ENCODE measurements at places on chromosomes 4 and X.
A peak's percentile ranks its signal among the peaks of the same experiment; 100 is the strongest.

- no peak for DNase-seq
Observed at GRCh38 chr4:118770741-118771187, 65.2 kb downstream of the SEC24D start.

- peak; percentile 26 for DNase-seq
Observed at GRCh38 chrX:104922206-104922621, 298.3 kb downstream of the TEX13A start.

GRCh38 chrX:53362449-53362848 is 60.0 kb downstream of the SMC1A start:
- no peak for DNase-seq

DNA sequence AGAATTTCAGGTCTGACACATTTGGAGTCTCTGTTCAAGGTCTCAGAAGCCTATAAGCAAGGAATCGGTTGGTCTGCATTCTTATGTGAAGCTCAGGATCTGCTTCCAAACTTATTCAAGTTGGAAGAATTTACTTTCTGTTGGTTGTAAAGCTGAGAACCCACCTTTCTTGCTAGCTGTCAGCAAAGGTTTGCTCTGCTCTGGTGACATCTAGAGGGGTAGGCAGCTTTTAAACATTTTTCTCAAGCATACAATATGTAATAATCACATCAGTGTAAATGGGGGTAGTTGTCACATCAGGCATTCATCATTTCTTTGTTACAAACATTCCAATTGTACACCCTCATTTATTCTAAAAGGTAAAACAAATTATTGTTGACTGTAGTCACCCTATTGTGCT is 935.2 kb downstream of the TRAM1L1 start:
- no peak for DNase-seq

DNA sequence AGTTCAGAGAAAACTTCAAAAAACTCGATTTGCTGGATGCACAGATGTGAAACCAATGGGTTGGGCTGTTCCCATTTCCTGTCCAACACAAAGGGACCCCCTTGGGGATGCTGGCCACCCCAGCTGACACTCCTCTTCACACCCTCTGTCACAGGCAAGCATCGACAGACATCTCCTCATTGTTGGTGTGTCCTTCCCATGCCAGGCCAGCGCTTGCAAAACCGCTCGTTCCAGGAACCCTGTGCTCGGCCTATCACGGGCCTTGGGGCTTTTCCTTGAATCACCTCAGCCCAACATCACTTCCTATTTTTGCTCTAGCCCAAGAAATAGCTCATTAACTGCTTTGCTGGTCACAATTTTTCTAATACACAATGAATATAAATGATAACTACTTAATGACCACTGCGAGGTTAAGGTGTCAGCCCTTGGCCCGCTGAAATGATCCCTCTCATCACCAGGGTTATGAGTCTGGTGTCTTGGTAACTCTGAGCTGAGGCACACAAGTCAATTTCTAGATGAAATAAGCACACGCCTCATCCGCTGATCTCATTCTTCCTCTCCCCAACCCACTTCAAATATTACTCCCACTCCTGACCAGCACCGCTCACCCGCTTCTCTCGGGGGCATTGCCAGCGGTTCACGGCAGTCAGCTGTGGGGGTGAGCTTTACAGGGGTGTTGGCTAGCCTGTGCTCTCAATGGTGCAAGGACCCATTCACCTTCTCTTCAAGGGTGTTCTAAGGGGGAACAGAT is 32.3 kb downstream of the BCOR start:
- no peak for DNase-seq

DNA sequence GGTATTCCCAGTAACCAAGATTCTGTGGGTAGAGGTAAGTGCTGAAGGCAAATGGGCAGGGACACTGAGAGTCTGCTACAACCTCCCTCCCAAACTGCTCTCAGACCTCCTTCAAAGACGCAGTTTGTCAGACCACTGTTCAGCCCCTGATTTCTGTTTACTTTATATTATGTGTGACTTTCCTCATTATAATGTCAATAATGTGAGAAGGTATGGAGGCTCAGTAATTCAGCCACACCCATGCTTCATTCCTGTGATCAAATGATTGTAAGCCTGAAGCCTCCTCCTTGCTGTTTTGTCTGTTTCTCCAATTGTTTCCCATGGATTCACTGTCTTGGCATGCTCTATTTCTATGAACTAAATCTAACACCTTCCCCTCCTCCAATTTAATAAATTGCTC is 75.6 kb downstream of the SYTL5 start:
- no peak for DNase-seq

DNA sequence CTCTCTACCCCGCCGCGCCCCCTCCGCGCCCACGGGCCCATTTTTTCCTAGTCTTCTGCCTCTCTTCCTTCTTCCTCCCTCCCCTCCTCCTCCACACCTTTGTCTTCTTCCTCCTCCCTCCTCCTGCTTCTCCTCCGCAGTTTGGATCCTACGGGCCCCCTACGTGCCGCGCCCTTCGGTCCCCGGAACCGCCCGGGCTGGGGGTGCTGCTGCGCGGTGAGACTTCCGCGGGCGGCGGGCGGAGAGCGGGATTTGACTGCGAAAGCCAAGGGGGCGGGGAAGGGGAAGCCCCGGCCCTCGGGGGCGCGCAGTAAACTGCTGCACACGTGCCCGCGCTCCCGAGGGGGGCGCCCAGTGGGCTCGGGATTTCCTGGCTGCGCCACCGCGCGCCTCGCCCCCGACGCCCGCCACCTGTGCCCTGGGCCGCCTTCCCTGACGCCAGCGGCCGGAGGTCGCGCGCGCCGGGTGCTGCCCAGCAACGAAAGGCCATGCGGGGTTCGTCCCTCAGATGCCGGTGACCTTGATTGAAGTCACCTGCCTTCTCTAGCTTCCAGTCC is 3.3 kb upstream of the NKX3-2 start:
- peak; percentile 22 for DNase-seq

GRCh38 chr4:110201502-110201901 is 3.1 kb upstream of the ELOVL6 start:
- no peak for DNase-seq

DNA sequence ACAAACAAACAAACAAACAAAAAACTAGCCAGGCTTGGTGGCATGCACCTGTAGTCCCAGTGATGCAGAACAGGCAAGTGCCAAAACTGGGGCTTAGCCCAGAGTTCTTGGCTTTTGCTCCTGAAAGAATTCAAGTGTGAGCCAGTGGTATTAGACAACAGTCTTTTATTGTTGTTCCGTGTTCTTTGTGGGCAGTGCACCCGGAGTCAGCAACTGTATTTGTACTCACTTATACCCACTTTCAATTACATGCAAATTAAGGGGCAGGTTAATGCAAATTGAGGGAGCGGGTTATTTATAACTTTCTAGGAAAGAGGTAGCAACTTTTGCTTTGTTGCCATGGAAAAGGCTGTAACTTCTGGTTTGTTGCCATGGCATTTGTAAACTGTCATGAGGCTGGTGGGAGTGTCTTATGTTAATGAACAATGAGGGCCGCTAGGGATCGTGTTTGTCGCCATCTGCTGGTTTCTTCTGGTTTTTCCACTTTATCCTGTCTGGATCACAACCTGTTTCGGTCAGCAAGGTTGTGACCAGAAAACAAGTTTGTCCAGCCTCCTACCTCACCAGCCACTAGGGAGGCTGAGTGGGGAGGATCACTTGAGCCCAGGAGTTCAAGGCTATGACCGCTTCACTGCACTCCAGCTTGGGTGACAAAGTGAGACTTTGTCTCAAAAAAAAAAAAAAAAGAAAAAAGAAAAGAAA is 88.8 kb upstream of the ESX1 start:
- no peak for DNase-seq

DNA sequence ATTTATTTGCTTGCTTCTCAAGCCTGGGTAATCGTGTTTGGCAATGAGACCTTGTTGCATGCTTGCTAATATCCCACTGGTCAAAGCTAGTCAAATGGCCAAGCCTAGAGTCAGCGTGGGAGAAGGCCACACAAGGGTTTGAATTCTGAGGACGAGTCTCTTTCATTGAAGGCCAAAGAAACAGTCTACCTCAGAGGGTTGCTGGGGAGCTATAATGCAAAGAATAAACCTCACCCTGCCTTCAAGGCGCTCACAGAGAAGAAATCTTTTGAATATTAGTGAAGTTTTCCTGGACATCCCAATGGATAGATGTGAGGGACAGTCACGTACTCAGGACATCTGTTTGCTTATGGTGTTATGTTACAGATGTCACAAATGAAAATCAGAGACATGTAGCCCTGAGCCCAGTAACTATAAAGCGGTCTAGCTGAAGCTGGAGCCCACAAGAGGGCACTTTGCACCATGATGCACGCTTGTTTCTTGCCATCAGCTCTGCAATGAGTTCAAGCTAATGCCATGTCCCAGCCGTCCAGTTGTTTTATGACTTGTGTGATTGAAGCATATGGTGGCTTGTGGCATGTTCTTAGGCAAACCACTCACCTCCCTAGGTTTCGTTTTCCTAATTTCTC is 1.1 kb upstream of the TLR3 start:
- DNase-seq: peak; percentile 82

DNA sequence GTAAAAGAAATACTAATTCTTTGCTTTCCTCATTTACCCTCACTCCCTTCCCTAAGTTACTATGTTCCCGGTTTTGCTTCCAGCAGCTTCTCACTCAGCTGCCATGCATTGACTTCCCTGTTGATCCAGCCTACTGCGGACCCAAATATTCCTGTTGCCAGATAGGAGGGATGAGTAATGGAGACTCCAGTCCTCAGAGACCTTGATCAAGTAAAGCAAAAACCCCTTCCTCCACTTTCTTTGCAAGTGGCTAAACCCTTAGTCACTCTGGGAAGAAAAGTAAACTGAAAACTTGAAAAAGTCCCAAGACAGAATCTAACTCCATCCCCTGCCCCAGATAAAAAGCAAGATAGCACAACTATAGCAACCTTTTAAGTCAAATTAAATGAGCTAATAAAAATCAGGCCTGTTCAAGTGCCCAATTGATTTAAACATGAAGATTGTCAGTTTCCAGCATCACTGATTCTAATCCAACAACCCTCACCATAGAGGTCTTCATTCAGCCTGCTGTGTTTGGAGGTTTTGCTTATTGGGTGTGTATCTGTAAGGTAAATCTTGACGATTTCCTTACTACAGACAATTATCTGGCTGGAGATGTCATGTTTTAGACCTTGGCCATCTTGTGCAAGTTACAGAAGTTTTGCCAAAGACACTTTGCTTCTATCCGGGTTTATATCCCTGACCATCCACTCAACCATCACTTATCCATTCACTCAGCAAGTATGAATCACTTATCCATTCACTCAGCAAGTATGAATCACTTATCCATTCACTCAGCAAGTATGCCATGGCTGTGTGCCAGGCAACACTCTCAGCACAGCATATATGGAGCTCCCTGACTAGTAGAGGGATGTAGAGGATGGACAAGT is 17.6 kb downstream of the FGFBP1 start:
- no peak for DNase-seq

DNA sequence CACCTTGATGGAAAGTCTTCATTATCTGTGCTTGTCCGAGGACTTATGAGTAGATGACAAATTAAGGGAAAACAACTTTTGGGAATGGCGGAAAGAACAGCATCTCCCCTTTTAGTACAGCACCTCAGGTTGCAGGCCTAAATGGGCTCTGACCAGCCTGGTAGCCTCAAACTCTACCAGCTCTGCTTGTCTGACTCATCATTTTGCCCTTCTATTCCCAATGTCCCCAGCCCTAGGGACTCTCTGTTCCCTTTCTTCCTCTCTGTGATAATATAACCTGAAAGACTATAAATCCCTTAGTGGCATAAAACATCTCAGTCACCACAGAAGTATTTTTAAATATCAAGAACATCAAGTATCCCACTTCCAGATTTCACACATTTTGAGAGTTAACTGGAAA is 121.9 kb downstream of the THOC2 start:
- no peak for DNase-seq

DNA sequence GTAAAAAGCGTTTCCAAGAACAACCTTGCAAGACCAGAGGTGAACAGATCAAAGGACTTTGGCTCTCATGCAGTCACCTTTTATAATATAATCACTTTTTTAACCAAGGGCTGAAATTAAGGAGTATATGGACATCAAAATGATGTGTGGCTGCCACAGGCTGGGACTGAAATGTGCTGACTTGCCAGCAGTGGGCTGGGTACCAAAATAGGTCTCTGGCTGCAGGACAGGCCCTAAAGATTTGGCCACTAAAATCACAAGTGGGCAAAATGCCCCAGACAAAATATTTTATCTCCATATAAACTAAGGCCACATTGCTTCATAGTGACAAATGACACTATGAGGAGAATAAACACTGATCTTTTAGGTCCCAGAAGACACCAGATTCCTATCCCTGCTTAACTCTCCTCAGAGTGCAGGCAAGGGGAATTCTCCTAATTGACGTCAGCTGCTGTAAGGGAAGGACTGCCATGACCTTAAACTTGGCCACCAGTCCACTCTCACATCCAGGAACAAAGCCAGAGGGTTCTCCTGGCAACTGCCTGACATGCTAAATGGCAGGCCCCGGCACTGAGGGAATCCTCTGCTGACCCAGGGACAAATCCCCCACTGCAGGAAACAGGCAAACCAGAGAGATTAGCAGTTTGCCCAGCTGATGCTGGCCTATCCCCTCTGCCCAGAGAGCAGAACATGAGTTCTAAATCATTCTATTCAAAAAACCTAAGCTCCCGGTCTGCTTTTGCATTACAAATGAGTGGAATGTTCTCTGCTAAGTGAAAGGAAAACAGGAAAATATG is 155.8 kb downstream of the PPP3CA start:
- DNase-seq: no peak

DNA sequence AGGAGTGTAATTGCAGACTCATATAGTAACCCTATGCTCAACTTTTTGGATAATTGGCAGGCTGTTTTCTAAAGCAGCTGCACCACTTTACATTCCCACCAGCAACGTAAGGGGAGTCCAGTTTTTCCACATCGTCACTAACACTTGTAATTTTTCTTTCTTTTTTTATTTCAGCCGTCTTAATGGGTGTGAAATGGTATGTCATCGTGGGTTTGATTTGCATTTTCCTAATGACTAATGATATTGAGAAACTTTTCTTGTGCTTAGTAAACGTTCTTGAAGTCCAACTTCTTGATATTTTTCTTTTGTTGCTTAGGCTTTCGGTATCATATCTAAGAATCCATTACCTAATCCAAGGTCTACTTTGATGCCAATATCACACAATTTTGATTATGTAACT is 95.3 kb upstream of the IL1RAPL1 start:
- DNase-seq: no peak

- no peak for DNase-seq
Observed at GRCh38 chrX:12269484-12269883, 131.2 kb downstream of the FRMPD4 start.

GRCh38 chr4:53844133-53844532 is 220.3 kb downstream of the CHIC2 start:
- no peak for DNase-seq

Measured in DMS153 (cell line).